ENCODE measurements at places on chromosomes 5 and 9.

GRCh38 chr9:109542922-109543321 is 44.8 kb upstream of the PTPN3 start:
- no peak for DNase-seq

- DNase-seq = no peak
Observed at GRCh38 chr9:130017076-130017475, 25.9 kb downstream of the FNBP1 start.

DNA sequence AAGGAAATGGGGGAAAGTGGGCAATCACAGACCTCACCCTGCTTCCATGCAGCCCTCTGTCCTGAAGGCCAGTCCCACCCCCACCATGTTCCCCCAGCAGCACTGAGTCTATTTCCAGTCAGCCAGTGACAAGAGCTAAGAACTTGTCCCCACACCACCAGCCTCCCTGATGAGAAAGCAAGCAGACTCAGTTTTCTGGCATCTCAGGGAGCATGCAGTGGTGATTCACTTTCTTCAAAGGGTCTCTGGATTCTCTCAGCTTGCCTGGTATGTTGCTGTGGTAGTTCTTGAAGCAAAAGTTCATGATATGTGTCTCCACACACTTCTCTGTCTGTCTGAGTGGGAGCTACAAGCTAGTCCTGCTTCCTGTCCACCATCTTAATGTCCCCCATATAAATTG is 799.9 kb upstream of the TYRP1 start:
- DNase-seq = no peak

GRCh38 chr5:91111473-91112238 is 271.5 kb downstream of the ARRDC3 start:
- DNase-seq = no peak

GRCh38 chr5:142015781-142016533 is 3.1 kb upstream of the GNPDA1 start:
- DNase-seq = no peak

DNA sequence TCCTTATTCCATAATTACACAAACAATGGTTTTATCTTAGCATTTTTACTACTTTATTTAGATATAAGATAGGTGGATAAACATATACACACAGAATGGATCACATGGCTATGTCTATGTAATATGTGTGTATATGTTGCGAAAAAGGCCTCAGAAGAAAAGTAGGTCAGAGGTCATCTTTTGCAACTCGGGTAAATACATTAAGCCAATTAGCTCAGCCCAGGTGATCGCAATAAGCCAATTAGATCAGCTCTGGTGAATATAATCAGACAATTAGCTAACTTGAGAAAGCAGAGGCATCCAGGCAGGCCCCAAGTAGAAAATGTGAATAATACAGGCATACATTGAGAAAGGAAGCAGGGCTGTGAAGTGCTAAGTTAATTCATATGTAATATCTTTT is 24.3 kb downstream of the SLCO4C1 start:
- DNase-seq = no peak

DNA sequence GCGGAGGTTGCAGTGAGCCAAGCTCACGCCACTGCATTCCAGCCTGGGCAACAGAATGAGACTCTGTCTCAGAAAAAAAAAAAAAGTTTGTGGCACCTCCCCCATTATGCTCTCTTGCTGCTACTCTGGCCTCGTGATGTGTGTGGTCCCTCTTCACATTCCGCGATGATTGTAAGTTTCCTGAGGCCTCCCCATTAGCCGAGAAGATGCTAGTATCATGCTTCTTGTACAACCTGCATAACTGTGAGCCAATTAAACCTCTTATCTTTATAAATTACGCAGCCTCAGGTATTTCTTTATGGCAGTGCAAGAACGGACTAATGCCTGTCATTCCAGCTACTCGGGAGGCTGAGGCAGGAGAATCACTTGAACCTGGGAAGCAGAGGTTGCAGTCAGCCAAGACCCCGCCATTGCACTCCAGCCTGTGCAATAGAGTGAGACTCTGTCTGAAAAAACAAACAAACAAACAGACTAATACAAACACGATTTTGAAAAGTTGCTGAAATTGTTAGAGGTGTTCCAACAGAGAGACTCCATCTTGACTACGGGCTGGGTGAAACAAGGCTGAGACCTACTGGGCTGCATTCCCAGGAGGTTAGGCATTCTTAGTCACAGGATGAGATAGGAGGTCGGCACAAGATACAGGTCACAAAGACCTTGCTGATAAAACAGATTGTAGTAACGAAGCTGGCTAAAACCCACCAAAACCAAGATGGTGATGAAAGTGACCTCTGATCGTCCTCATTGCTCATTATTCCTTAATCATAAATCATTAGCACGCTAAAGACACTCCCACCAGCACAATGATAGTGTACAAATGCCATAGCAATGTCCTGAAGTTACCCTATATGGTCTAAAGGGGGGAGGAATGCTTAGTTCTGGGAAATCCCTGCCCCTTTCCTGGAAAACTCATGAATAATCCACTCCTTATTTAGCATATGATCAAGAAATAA is 8.3 kb upstream of the AFF4 start:
- no peak for DNase-seq
